ENCODE measurements at places on chromosomes 2 and 18.

DNA sequence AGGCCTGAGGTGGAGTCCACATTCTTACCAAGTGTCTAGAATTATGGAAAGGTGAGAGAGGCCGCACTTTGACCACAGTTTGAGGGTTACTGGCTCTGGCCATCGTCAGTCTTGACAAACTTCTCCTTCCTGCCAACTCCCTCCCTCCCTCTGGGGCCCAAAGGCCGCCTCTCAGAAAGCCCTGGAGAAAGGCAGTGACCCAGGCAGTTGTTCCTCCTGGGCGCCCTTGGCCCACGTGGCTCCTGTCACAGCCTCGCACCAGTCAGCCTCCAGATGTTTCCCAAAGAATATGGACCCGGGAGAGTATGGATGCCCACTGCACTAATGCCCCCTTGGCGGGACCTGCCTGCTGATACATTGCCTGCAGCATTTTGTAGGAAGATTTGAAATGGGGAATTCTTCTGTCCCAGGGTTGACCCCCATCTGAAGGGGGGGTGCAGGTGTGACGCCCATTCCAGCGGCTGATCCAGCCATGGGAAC lies 61.7 kb downstream of the ASB1 start:
- no peak for DNase-seq

- no peak for DNase-seq
These were observed 1922.3 kb upstream of the CELF4 start for GRCh38 chr18:39487932-39488331.

- no peak for DNase-seq
These were observed 90.0 kb downstream of the DSEL start for GRCh38 chr18:67426486-67426885.

DNA sequence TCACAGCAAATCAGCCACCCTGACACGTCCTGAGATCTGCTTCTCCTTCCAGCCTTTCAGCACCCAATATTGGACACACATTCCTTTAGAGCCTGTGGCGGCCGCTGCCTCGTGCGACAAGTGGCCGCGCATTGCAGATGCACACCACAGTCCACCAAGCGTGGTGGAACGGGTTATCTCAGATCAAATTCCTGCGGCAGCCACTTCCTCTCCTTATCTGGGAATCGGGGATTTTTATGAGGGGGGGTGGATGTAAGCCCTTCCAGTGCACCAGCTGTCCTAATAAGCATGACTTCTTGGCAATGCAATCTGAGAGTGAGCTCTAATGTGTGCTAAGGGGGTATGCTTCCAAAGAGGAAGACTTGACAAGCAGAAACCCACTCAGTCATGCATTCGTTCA lies 18.3 kb upstream of the BMP10 start:
- DNase-seq = no peak

DNA sequence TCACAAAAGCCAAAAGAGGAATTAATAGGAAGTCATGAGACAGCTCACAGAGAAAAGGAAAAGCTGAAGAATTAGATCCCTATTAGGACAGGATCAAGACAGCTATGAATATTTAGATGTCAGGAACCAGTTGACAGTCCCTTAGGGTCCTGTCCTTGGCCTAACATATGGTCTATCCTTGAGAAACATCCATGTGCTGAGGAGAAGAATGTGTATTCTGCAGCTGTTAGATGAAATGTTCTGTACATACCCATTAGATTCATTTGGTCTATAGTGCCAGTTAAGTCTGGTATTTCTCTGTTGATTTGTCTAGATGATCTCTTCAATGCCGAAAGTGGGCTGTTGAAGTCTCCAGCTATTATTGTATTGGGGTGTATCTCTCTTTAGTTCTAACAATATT lies 37.6 kb upstream of the SLC40A1 start:
- no peak for DNase-seq

DNA sequence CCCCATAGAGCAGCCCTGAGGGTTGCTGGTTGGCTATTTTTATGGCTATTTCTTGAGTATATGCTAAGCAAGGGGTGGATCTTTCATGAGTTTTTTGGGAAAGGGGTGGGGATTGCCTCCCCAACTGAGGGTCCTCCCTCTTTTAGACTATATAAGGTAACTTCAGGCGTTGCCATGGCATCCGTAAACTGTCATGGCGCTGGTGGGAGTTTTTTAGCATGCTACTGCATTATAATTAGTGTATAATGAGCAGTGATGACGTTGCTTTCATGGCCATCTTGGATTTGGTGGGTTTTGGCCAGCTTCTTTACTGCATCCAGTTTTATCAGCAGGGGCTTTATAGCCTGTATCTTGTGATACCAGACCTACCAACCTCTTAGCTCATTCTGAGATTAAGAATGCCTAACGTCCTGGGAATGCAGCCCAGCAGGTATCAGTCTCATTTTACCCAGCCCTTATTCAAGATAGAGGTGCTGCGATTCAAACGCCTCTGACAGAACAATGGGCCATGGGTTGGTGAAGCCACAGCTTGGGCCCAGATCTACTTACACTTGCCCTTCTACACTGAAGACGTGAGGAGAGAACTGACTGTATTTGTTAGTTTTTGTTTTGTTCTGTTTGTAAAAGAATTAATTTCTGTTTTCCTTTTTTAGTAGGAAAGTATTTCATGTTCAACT lies 53.8 kb upstream of the TMEM163 start:
- no peak for DNase-seq

DNA sequence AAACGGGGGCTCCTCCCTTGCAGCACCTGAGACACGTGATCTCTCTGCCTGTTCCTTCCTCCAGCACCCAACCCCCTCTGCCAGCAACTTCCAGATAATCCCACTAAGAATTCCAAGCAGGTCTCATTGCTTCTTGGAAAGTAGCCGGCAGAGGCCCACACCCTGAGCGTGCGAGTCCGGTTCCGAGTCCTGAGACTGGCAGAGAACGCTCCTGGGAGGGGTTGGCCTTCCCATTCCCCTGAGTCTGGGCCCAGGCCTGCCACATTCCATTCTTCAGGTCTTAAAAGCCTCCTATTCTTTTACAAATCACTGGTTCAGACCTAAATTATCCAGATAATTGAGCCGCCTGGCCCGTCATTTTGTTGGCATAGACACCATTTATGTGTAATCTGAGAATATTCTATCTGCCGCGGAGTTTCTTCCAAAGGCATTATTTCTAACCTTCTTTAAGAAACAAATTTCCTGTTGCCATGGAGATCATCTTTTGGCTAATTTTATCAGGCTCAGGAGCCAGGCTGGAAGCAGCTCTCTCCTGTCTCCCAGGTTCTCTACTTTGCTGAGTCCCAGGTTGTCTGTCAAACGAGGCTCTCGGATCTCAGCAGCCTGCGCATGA lies 165.4 kb downstream of the MYCN start:
- DNase-seq = no peak

- no peak for DNase-seq
These were observed 1.5 kb downstream of the AP1S3 start for GRCh38 chr2:223835701-223836532.

DNA sequence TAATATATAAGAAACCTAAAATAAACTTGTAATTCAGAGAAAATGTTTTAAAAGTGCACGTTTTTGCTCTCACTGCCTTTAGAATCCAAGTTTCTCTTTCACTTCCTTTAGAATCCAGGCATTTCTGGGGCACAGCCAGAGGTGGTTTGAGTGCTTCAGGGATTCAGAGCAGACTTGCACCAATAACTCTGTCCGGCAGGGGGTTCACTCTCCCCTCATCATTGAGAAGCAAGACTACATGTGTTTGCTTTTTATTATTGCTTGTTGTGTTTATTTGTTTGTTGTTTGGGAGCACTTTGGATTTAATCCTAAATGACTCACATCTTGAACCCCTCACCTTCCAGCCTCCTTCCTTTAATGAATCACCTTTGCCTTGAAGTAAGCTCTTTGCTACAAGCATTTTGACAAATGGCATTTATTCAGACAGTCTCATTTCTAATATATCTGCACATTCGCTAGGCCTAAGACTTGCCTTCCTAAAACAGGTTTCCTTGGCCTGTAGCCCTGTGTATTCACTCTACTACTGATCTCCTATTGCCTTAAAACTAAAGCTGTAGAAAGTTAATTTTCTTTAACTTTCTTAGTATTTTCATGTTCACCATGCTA lies 233.5 kb upstream of the ATP5MC3 start:
- peak; percentile 73 for DNase-seq

- no peak for DNase-seq
These were observed 140.9 kb upstream of the CAPN13 start for GRCh38 chr2:30948130-30948529.

DNA sequence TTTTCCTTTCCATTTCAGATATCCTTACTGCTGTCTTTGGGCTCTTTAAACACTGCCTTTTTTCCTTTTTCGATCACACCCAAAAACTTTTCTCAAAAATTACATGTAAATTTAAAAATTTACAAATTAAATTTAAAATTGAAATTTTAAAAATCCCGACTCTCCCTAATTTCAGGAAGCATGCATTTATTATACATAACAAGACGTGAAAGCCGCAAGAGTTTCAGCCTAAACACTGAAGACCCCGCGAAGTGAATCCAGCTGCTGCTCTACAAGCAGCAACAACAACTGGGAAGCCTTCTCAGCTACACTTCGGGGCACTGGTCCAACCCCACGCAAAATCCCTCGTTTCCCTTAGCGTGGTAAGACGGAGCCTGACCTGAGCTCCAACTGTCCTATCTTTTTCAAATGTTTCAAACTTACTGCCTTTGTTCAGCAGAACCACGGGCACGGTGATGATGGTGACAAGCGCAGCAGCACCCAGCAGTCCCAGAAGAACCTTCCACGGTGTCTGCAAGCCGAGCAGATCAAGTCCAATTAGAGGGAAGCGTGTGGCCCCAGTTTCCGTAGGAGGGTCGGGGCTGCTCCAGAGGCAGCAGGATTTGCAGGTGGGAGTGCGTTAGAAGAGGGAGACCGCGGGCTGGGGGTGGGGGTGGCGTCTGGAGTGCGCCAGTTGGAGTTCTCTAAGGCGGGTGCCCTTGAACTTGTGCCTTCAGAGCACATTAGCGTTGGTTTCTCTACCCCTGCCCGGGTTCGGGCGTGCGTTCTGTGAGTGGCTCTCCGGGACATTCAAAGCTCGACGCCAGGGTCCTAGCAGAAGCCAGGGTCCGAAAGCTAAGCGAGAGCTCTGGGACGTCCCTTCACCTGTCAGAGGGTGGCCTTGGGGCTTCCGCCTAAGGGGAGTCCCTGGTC lies 783 bp downstream of the DPP4 start:
- DNase-seq = no peak

DNA sequence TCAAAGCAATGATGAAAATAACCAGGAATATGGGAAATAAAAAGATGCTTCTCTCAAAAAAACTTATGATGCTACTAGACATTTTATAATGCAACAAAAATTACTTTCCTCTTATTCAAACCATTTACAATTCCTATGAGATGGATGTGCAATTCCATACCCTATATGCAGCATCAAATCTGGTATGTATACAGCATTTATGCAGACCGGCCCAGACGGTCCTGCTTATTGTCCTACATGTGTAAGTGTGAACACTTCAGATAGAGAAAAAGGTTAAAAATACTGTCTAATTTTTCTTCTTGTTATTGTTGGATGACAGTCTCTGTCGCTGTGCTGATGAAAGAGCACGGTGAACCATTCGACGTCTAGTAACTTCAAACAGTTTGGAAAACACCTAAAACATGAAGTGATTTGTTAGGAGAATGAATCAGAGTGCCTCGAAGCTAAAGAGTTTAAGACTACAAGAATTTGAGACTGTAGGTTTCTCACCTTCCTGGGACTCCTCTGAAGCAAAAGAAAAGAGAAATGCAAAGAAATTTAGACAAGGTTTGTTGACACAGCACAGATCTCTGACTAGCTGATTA lies 80.8 kb downstream of the ATL2 start:
- DNase-seq = no peak

GRCh38 chr2:101362316-101362715 lies 25.0 kb downstream of the CREG2 start:
- no peak for DNase-seq
